ENCODE measurements at places on chromosomes 4 and X.

DNA sequence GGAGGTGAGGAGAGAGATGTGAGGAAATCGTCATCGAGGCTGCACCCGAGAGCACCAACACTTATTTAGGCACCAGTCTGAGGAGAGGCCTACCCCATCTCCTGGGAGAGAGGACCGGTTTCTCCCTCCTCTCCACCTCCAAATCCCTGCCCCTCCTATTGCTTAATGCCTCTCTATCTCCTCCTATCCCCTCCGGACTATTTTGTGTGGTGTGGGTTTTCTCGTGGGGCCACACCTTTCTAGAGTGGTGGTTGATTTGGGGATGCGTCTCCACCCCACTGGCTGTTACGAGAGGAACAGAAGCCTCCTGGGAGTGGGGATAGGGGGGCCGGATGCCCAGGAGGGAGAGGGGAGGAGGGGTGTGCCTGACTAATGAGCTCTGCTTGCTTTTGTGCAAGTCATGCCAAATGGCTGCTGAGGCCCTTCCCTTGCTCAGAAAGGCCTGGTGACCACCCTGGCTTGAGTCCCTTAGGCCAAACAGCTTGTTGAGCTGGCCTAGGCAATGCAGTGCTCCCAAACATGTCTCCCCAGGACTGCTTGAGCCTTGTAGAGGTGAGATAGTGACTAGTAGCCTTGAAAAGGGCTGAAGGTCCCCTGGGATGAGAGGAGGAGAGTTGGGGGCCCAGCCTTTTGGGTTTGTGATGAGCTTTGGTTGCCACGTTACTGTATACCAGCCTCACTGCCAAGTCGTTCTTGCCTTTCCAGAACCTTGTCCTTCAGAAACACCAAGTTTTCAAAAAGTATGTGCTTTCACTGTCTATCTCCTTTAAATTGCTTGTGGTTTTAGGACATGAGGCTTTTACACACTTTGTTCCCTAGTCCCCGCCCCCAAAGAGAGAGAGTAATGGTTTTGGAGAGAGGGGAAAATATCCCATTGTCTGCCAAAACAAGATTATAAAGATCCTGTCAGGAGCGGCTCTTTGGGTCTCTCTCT lies 1.2 kb downstream of the MSN start:
- DNase-seq = peak; percentile 22

DNA sequence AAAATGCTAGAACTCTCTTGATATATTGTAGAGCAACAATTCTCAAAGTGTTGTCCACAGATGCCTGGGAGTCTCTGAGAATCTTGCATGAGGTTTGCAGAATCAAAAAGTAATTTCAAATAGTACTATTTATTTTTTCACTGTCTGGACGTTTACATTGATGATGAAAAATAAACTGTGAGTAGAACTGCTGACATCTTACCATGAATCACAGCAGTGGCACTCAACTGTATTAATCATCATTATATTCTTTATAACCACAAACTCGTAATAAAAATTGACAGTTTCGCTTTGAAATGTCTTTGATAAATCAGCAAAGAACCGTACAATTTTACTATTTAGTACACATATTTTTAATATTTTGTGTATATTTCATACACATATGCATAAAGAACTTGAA lies 94.5 kb downstream of the NAF1 start:
- DNase-seq = no peak

GRCh38 chr4:181281451-181281850 lies 961.8 kb upstream of the TENM3 start:
- no peak for DNase-seq

DNA sequence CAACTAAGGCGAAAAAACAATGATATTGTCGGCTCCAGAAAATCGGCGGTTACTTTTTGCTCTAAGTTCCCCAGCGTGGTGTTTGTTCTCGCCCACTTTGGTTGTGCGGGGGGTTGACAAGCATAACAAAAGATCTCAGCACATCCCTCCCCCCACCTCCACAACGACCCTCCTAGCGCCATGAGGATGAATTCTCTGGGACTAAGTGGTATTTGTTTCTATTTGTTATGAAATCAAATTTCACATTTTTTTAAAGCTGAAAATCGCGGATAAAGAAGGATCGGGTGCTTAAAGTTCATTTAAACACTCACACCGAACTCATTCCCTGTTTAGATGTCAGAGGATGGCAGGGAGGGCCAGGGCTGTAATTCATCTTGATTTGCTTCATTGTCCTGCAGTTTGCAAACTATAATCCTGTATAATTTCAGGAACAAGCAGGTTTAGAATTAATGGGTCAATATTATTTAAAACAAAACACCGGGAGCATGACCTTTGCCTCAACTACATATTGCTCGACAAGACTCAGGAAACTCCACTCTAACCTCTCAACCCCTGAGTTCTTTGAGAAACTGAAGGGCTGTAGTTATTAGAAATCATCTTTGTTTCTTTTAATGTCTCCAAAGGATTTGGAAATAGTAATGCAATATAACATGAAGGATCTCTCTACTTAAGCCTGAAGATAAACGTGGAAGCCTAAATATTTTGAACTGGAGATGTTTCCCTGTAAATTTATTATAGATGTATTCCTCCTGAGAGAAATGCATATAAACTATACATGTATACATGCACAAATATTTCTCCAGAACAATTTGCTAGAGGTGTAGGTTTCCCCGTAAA lies 6.4 kb downstream of the PITX2 start:
- no peak for DNase-seq

DNA sequence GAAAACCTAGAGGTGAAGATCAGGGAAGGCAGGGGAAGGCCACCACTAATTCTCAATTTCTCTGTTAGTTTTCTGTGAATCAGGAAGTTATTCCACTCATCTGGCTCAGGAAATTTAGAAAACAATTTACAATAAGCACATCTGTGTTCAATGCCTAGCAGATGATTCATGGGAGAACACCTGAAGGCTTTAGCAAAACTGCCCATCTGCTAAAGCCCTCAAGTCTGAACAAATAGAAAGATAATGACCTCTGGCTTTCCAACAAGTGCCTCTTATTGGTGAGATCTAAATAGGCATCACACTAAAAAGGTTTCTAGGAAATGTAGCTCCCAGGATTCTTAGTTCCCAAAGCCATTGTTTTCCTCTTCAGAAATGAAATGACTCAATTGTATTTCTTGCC lies 122.1 kb upstream of the GNPDA2 start:
- DNase-seq = no peak

- no peak for DNase-seq
Measured at GRCh38 chrX:43456906-43457305, 199.2 kb upstream of the MAOA start.

DNA sequence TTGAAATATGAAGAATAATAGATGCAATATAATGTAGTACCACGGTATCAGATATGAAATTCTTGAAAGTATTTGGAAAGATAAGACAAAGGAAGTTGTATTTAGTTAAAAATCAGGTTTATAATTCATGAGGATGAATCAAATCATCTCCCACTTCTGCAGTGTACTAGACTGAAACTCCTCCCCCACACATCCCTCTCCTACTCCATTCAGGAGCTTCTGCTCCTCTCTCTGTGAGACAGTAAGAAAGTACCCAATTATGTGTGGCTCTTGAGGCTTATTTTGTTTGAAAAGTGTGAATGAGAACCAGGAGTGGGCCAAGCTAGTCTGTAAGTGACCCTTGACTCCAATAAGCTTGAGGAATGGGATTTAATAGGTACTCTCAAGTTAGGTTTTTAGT lies 9.5 kb downstream of the SLAIN2 start:
- DNase-seq = no peak

DNA sequence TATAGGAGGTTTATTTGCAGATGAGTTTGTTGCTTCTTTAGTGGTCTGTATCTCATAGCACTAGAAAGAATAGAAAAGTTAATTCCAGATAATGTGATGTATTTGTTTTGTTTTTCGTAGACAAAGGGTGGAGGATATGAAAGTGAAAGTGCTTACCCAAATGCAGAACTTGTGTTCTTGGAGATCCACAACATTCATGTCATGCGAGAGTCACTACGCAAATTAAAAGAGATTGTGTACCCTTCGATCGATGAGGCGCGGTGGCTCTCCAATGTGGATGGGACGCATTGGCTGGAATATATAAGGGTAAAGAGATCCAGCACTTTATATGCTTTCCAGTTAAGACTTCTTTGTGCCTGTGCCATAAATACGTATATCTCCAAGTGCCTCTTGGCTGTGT lies 43.3 kb downstream of the MTMR1 start:
- no peak for DNase-seq
